ENCODE measurements at places on chromosomes 7 and 10. TPM values are rescaled to one million over a fixed set of nuclear protein-coding genes. Genes with fewer than 3 reads are reported as not detected.

GRCh38 chr7:151131224-151131591 is 36.3 kb downstream of the GBX1 start:
- peaks cover 7% of the 10 kb centered on the region for H3K4me1 ChIP-seq
- H3K27ac ChIP-seq, result no peak overlapping the region
- peaks cover 45% of the 10 kb centered on the region for H3K36me3 ChIP-seq
- peak overlapping the region; percentile 71 for H3K4me3 ChIP-seq

DNA sequence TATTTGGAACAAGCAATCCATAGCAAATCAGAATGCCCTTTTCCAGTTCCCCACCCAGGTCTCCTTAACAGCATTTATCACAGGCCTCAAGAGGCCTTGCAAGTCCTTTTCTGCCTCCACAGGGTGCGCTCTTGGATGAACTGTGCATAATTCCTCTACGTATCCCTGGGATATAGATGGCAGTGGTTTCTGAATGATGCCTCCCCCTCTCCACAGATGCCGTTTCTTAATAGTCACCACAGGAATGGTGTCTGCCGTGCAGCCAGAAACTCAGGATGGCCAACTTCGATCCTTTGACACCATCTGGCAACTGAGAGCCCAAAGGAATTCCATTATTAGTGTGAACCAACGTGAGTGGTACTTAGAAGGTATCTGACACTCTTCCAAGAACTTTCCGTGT is 43.1 kb downstream of the JAZF1 start:
- H3K36me3 ChIP-seq, result peaks cover 4% of the 10 kb centered on the region
- H3K4me1 ChIP-seq, result peaks cover 2% of the 10 kb centered on the region
- DNase-seq, result no peak

Gene NXPH1
- total RNA-seq, result not detected

- no peak overlapping the region for H3K27ac ChIP-seq
- H3K4me3 ChIP-seq, result no peak overlapping the region
- H3K36me3 ChIP-seq, result peaks cover 2% of the 10 kb centered on the region
Observed at GRCh38 chr7:32660936-32661335, 165.6 kb downstream of the AVL9 start.

- peak within 1 kb of the TSS; percentile 45 for H3K27ac ChIP-seq
- H3K27me3 ChIP-seq, result peaks cover 16% of the 10 kb centered on the region
- H3K4me3 ChIP-seq, result peak within 1 kb of the TSS; percentile 88
- H3K4me1 ChIP-seq, result peaks cover 7% of the 10 kb centered on the region
- H3K36me3 ChIP-seq, result peaks cover 4% of the 10 kb centered on the region
Observed at GRCh38 chr10:45373576-45374349, at the start of gene ALOX5. ALOX5 (plus strand) TSS chr10:45374216; CDS start chr10:45374280, 64 bp downstream.

DNA sequence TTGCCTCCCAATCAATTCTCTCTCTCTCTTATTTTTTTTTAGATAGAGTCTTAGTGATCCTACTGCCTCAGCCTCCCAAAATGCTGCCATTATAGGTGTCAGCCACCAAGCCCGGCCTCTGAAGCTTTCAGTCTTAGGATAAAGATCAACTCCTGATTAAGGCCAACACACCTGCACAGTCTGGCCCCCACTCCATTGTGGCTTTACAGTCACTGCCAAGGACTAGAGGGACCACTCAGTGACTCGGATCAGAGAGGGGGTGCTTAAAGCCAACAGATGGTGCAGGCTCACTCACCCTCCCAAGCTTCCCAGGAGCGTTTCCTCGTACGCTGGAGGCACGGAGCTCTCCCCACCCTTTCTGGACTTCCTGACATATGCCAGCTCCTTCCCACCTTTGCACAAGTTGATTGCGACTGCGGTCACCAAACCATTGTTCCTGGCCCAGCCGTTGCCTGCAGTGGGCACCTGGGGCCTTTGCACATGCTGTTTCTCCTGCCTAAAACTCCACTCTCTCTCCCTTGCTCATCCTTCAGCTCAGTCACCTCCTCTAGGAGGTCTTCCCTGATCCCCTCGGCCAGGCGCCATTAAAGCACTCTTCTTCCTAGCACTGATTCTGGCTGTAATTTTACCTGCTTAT is 1.7 kb upstream of the CDH23 start:
- H3K36me3 ChIP-seq, result no peaks in the 10 kb centered on the region
- DNase-seq, result no peak
- H3K27me3 ChIP-seq, result peaks cover 13% of the 10 kb centered on the region

GRCh38 chr10:88642963-88643362 is 21.3 kb upstream of the LIPF start:
- no peak overlapping the region for H3K4me3 ChIP-seq
- no peaks in the 10 kb centered on the region for H3K27me3 ChIP-seq
- H3K27ac ChIP-seq, result no peak overlapping the region
- peaks cover 3% of the 10 kb centered on the region for H3K36me3 ChIP-seq

Gene CALML3
- total RNA-seq, result not detected

DNA sequence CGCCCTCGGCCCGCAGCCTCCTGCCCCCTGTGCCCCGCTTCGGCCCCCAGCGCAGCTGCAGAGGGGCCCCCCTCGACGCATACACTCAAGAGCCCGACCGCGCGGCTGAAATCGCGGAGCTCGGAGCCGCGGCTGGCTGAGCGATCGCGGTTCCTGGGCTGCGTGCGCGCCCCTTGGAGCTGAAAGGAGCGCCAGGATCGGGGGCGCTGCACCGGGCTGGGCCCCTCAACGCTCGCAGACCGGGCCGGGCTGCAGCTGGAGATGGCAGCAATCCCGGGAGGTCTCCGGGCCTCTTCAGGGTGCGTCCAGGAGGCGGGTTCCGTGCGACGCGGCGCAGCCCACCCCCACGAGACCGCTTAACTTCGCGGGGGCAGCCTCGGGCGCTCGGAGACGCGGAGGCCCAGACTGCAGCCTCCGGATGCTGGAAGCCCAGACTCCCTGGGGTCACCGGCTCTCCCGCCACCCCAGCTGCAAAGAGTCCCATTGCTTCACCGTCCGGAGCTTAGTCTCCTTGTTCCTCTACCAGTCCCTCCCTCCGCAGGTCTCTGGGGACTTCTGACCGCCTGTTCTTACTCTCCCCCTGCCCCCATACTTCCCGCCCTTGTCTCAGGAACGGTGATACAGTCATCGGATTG is 73.0 kb upstream of the LRRC4 start:
- H3K27ac ChIP-seq, result peak overlapping the region; percentile 34
- no peak for DNase-seq
- H3K27me3 ChIP-seq, result peaks cover 50% of the 10 kb centered on the region
- peaks cover 12% of the 10 kb centered on the region for H3K36me3 ChIP-seq
- peaks cover 32% of the 10 kb centered on the region for H3K4me1 ChIP-seq

Measured in endothelial cell (in vitro differentiated cells).